ENCODE measurements at places on chromosomes 2 and 18. TPM values are rescaled to one million over a fixed set of nuclear protein-coding genes. Genes with fewer than 3 reads are reported as not detected.

Gene UGT1A3
- 1.0 TPM for total RNA-seq

Gene SERPINB12
- total RNA-seq: not detected

Gene CYRIA
- total RNA-seq: 48.0 TPM

Gene STAMBP
- total RNA-seq: 31.9 TPM

Gene ACKR3
- 63.3 TPM for total RNA-seq

Gene ALPP
- not detected for total RNA-seq

Gene ALPI
- total RNA-seq: not detected

Gene FSIP2
- total RNA-seq: 1.5 TPM

Gene SP9
- total RNA-seq: not detected
